ENCODE measurements at places on chromosomes 3 and 15.
A peak's percentile ranks its signal among the peaks of the same experiment; 100 is the strongest.

- no peak for DNase-seq
Measured at GRCh38 chr3:128517648-128518047, 24.6 kb upstream of the GATA2 start.

DNA sequence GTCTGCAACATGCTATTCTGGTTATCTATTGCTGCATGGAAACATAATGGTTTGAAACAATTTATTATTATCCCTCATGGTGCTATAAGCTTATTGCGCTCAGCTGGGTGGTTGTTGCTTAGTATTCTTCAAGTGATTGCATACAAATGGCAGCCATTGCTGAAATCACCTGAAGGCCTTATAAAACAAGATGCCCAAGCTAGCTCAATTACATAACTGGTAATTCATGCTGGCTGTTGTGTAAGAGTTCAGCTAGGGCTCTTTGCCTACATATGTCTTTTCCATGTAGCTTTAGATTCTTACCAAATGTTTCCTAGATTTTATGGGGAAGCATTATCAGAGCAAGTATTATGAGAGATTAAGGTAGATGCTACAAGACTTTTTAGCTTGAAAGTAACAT, 644.0 kb upstream of the CBLB start:
- DNase-seq = no peak

DNA sequence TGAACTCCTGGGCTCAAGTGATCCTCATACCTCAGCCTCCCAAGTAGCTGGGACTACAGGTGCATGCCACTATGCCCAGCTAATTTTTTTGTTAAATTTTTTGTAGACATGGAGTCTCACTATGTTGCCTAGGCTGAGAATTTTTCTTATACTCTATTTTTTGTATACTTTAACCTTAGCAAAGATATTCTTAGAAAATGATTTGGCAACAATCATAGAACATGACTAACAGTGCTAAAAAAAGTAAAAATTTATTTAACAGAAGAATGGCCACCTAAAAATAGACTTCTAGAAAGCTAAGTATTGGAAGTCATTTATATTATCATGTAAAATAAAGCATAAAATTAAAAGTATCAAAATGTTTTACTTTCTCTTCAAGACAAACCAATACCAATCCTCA, 322.3 kb downstream of the PLCL2 start:
- no peak for DNase-seq

GRCh38 chr15:31857194-31857593, 173.1 kb upstream of the CHRNA7 start:
- DNase-seq = no peak

DNA sequence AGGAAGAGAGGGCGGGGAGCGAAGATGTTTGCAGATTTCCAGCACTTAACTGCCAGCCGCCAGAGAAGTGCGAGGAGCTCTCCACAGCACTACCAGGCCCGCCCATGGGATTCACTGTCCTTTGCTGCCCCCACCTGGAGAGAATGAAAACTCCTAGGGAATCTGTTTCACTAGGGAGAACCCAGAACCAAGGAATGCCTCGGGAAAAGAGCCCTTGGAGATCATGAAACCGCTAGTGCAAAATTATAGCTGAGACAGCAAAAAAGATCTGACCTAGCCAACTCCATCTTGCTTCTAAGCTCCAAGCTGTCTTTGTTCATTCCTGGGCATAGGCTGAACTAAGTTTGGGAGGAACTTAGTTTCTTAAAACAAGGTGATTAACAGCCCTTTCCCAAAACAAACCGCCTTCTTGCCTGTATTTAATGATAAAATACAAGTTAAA, 82.6 kb upstream of the GCNT3 start:
- DNase-seq = peak; percentile 79

- peak; percentile 37 for DNase-seq
Measured at GRCh38 chr3:113532698-113533533, 561 bp downstream of the SIDT1 start.

GRCh38 chr3:193095366-193095765, 145.7 kb upstream of the PLAAT1 start:
- no peak for DNase-seq

- peak; percentile 54 for DNase-seq
Measured at GRCh38 chr3:196631682-196632045, 7.8 kb upstream of the NRROS start.

DNA sequence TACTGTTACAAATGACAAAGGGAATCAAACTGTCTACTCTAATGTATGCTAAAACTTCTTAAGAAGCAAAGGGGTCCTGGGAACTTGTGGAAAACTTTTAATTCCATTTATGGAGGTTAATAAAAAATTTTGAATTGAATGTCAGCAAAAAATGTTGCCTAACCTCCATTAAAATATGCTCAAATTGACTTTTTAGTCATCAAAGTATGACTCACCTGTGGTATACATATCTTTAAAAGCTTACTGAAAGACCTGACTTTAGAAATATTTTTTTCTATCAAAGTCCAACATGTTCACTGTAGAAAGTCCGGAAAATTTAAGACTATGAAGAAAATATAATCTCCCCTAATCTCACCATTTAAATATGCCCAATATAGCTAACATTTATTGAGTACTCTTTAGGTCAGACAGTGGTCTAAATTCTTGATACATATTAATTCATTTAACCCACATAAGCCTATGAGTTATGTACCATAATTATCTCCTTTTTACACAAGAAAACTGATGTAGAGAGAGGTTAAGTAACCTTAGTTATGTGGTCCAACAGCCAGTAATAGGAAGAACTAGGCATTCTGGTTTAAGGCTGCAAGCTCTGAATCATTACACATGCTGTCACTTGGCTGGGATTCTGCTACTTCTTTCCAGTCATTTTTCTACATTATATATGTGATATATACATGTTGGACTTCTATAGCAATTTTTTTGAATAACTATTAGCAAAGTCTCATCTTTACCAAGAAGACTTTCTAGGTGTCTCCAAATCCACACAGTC, 83.6 kb downstream of the PDZRN3 start:
- no peak for DNase-seq

DNA sequence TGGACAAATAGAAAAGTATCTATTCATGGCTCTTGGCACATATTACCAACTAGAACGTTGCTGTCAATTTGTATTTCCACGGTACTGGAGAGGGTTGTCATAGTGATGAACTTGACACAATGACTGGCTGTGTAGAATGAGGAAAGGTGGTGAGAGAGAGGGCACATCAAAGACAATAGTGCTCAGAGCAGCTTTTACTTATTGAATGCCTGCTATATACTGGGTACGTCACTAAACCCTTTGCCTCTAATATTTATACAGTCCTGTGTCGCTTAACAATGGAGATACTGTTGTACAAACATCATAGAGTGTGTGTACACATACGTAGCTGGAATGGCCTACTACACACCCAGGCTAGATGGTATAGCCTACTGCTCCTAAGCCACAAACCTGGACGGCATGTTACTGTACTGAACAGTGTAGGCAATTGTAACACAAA, 8.3 kb downstream of the TMPRSS7 start:
- peak; percentile 97 for DNase-seq

DNA sequence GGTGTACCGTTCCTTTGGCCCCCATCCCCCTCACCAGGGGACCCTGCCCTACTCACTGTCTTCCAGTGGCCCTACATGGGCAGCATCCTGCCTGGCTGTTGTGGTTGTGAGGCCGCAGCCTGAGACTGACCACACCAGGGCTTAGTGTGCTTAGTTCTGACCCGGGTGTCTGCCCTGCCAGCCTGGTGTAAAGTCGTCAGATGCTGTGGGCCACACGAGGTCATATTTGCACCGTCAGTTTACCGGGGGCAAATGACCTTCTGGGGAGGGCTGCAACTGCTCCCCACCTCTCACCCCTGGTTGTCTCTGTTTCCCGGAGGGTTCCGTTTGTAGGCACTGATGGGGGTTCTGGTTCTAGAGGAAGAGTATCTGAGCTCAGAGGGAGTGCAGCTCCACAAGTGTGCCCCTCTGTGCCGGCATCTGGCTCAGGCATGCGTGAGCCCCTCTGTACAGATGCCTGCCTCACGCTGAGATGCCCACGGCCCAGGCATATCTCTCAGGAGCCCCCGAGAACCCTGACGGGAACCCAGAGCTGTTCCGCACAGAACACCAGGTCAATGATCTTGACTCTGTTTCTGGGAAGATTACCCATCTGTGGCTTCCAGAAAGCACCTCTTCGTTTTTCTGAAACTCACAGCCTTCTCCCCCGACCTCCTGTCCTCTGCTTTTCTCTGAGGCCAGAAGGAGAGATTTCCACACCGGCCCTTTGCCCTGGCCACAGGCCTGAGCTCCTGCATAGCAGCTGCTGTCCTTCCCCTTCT, 19.2 kb downstream of the KLF13 start:
- no peak for DNase-seq

DNA sequence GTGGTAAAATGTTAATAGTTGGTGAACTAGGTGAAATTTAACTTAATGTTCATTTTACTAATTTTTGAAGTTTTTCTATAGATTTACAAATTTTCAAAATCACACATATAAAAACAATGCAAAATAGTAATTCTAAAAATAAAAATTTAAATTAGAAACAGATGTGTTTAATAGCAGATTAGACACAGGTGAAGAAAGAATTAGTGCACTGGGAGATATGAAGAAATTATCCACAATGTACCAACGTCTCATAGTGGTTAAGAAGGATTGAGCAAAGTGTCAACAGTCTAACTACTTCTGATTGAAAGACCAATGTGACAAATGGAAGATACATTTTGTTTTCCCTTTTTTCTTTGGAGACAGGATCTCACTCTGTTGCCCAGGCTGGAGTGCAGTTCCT, 26.5 kb downstream of the SPG11 start:
- no peak for DNase-seq

GRCh38 chr3:13655061-13655913, 106.4 kb downstream of the FBLN2 start:
- DNase-seq = no peak

DNA sequence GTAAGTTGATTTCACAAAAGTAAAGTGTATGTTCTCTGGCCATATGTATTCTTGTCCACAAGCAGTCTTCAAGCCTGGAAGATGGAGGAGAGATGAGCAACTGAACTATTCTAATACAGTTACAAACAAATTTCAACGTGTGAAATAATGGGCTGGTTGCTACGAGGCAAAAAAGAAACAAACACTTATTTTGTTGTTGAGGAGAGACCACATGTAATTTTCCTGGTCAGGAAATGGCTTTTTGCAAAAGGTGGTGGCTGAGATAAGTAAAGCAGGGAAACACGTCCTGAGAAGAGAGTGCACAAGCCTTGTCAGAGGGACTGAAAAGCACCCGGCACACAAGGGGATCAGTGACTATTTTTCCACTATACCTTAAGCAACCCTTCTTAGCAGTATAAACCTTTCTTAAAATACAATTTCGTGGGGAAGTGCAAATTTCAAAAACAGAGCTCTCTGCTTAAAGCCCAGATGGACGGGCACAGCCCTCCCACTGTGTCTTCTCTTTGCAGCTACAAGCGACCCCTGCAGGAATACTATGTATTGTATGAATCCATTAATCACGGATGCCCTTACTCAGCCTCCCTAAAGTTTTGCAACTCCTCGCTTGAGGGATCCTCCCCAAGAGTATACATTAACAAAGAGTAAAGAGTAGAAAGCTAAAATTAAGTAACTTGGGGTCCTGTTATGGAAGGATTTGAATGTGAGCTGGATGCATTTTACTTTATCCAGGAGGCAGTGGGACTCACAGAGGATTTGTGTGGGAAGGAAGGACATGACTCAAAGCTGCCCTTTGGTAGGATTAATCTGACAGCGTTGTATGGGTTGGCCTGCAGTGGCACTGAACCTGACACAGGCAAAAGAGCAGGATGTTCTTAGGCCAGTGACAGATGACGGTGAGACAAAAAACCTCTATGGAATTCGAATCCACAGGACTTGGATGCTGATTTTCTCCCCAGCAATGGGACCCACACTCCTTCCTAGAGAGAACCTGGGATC, 253.7 kb downstream of the IL5RA start:
- DNase-seq = no peak

DNA sequence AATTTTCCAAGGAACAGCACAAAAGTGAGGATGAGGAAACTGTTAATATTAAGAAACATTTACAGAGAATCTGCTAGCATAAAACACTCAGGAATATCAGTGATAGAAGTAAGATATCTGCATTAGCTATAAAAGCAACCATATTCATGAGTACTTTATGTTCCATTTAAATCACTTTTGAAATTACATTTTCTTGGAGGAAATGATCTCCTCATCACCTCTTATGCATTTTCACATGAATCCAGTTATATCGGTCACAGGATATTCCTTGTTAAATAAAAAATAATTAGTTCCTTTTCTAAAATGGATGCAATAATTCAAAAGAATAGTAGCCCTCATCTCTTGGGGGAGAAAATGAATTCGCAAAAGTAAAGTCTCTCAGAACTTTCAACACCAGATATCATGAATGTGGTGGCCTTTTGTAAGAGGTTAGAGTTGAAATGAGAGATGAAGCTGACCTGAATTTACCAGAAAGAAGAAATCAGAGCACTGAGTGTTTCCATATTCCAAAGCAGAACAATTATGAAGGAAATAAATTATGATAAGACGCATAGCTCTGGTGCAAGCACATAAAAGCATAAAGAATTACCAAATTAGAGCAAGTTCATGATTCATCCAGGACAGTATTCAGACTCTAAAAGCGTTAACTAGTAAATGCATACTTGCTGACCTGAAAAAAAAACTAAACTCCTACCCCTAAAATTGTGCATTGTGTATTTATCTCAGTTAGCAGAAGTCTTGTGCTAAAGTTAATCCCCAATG, 321.9 kb upstream of the CCDC54 start:
- no peak for DNase-seq

GRCh38 chr3:48935530-48935929, 16.9 kb downstream of the ARIH2 start:
- no peak for DNase-seq

- no peak for DNase-seq
Measured at GRCh38 chr15:88255484-88256278, 858 bp downstream of the NTRK3 start.

DNA sequence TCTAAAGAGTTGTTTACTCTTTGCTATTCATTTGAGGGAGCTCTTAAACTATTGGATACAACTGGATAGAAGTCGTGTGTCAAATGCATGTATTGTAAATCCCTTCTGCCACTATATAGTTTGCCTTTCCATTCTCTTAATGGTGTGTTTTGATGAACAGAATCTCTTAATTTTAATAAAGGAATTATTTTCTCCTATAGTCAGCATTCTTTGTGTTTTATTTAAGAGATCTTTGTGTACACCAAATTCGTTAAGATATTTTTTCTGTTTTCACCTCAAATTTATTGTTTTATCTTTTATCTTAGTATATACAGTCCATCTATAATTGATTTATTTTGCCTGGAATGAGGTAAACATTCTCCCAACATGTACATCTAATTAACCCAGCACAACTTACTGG, 551.5 kb upstream of the AGTR1 start:
- DNase-seq = no peak

DNA sequence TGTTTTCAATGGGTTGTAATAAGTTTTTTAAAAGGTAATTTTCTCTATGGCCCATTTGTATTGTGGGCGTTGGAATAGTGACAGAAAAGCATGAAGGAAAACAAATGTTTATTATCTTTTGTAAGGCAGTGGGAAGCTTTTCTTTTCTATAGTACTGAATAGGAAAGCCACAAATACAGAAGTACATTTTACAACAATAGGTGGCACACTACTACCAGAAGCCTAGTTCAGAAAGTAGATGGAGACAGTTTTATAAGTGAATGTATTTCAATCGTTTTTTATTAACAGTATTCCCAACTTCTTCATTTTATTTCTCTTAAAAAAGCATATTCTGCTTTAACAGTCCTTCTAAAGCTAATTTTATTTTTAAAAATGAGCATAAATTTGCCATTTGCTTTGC, 296.7 kb downstream of the PTPRG start:
- DNase-seq = no peak

- DNase-seq = no peak
Measured at GRCh38 chr3:153257673-153258351, 95.8 kb downstream of the RAP2B start.

Measured in NCI-H1436 (cell line).